ENCODE measurements at places on chromosomes 1 and 21. TPM values are rescaled to one million over a fixed set of nuclear protein-coding genes. Genes with fewer than 3 reads are reported as not detected.

The TMEM269 gene
- not detected for total RNA-seq

The HAO2 gene
- not detected for total RNA-seq

- peak; percentile 35 for DNase-seq
These were observed 54.7 kb upstream of the IFFO2 start for GRCh38 chr1:19010995-19011844.

GRCh38 chr1:51966559-51966958 is 23.9 kb downstream of the RAB3B start:
- no peak for DNase-seq

The CTXND2 gene
- total RNA-seq, result not detected

The DNASE2B gene
- total RNA-seq, result not detected

DNA sequence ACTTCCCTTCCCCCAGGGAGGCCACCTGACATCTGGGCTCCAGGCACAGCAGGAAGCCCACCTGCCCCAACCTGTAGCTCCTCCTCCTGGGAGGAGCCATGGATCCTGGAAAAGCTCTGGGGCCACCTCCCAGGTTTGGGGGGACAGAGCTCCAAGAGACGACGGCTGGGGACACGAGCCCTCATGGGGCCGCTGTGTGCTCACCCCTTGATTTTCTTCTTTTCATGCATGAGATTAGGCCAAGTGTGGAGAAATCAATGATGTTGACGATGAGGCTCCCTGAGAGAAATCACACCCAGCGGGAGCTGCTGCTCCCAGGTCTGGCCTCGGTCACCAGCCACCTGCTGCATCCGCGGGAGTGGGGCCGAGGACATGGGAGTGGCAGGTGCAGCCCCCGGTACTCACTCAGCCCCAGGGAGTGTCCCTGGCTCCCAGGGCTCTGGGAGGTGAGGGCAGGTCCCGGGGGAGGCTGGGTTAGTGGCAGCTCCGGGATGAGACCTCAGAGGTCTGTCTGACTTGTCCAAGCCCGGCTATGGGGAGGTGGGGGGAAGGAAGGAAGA is 8.7 kb downstream of the TNFRSF14 start:
- DNase-seq, result no peak

- peak; percentile 29 for DNase-seq
These were observed 1.0 kb upstream of the EFNA1 start for GRCh38 chr1:155126556-155127104.

The C1orf141 gene
- total RNA-seq, result not detected
